Gastroesophageal sphincter (tissue), 4 donors: ENCODE measurements at places on chromosomes 6 and 20. TPM values are rescaled to one million over a fixed set of nuclear protein-coding genes. Genes with fewer than 3 reads are reported as not detected.

The FOXF2 gene
- 41.7 TPM for total RNA-seq

The MRAP2 gene
- total RNA-seq, result not detected

The SPATA25 gene
- 7.9 TPM for total RNA-seq

The RAB23 gene
- 45.5 TPM for total RNA-seq

The IRF4 gene
- 1.2 TPM for total RNA-seq

The SH3BGRL2 gene
- 52.3 TPM for total RNA-seq

The DUSP15 gene
- 8.2 TPM for total RNA-seq

The C20orf141 gene
- not detected for total RNA-seq

The ADAM33 gene
- 74.3 TPM for total RNA-seq

The RIMS4 gene
- total RNA-seq, result 1.2 TPM

The SYCP2 gene
- total RNA-seq, result 3.0 TPM

The ADTRP gene
- 0.67 TPM for total RNA-seq

The MTRF1L gene
- 33.2 TPM for total RNA-seq

The MAP3K4 gene
- total RNA-seq, result 29.3 TPM

The RHAG gene
- 0.27 TPM for total RNA-seq

The CD24 gene
- total RNA-seq, result 6.2 TPM

The FOXQ1 gene
- total RNA-seq, result 6.7 TPM

The TGM2 gene
- total RNA-seq, result 196 TPM

The LAMA2 gene
- total RNA-seq, result 137 TPM

The PROKR2 gene
- not detected for total RNA-seq

The SRMS gene
- total RNA-seq, result not detected

The TMEM244 gene
- total RNA-seq, result not detected

The TBXT gene
- total RNA-seq, result not detected

The BMP6 gene
- 6.2 TPM for total RNA-seq
